ENCODE measurements at places on chromosomes 3 and 15.

- no peak for DNase-seq
Measured at GRCh38 chr3:45807133-45807532, 10.8 kb upstream of the SLC6A20 start.

DNA sequence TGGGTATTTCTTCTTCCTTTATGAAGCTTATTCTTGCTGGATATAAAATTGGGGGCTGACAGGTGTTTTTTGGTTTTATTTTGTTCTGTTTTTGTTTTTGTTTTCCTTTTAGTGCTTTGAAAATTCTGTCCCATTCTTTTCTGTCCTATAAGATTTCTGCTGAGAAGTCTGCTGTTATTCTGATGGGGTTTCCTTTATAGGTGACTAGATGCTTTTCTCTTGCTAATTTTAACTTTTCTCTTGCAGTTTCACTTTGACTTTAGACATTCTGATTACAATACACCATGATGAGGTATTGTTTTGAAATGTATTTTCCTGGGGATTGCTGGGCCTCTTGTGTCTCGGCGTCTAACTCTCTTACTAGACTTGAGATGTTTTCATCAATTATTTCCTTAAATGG lies 22.8 kb downstream of the TTC14 start:
- no peak for DNase-seq

GRCh38 chr3:143476965-143477640 lies 357.5 kb downstream of the CHST2 start:
- DNase-seq: no peak

DNA sequence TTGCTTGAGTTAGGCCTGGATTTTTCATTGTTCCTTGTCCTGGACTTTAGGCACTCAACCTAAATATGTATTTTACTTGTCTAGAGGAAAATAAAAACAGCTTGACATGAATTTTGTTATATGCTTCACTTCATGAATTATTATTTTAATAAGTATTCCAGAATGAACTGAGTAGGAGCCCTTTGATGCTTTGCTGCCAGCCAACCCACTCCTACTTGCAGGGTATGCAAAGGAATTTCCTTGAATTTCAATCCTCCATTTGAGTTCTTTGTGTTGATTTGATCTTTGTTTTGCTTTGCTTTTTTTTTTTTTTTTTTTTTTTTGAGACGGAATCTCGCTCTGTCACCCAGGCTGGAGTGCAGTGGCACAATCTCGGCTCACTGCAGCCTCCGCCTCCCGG lies 11.6 kb downstream of the ARL6IP5 start:
- DNase-seq: no peak

DNA sequence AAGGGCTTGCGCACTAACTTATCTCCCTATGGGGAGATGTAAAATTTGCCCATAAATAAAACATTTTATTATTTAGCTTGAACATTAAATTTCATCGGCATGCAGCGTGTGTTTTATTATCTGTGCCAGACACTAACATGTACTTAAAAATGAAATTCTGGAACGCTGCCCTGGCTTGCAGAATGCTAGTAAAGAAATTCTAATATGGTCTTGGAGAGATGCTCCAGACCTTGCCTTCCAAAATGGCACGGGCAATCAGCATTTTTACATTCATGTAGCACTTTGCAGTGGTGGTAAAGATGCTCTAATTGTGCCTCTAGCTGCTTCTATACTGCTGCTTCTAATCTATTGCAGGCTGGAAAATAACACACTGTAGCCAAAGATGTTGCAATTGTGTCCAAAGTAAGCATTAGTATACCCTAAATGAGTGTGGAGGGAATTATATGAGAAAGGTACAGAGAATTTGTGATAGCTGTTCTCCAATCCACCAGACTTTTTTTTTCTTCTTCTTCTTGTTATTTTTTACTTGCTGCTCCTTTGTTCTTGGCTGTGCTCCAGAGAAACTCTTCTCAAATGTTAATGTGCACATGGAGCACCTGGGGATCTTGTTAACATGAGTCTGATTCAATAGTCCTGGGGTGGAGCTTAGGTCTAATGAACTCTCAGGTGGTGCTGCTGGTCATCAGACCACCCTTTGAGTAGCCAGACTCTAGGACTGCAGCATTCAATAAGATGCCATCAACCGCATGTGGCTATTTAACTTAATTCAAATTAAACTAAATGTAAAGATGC lies 47.3 kb downstream of the CRABP1 start:
- no peak for DNase-seq

DNA sequence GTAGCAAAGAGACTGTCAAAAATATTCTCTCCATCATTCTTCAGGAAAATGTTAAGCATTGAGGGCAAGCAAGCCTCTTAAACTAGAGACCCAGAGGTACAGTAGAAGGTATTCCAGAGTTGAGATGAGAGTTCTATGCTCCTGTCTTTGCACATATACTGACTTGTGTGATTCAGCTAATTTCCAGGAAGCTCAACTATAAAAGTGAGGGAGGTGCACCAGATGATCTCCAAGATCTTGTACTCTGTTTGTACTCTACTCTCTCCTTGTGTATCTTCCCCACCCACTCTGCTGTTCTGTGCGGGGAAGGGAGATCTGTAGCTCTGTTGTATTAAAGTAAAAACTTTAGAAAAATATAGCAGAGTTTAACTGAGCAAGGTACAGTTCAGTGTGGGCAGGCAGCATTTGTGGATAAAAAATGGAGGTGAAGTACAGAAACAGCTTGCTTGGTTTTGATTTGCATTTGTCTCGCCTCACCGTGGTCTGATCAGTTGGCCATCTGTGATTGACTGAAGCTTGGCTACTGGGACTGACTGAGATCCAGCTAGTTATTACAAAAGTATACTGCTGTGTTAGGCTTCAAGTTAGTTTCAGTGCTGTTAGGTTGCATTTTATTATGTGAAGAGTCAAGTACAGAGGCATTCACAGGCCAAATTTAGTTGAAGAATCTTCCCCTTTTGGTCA lies 463.1 kb upstream of the GOLIM4 start:
- no peak for DNase-seq

- DNase-seq: no peak
Measured at GRCh38 chr15:94937242-94937641, 705.9 kb downstream of the MCTP2 start.

DNA sequence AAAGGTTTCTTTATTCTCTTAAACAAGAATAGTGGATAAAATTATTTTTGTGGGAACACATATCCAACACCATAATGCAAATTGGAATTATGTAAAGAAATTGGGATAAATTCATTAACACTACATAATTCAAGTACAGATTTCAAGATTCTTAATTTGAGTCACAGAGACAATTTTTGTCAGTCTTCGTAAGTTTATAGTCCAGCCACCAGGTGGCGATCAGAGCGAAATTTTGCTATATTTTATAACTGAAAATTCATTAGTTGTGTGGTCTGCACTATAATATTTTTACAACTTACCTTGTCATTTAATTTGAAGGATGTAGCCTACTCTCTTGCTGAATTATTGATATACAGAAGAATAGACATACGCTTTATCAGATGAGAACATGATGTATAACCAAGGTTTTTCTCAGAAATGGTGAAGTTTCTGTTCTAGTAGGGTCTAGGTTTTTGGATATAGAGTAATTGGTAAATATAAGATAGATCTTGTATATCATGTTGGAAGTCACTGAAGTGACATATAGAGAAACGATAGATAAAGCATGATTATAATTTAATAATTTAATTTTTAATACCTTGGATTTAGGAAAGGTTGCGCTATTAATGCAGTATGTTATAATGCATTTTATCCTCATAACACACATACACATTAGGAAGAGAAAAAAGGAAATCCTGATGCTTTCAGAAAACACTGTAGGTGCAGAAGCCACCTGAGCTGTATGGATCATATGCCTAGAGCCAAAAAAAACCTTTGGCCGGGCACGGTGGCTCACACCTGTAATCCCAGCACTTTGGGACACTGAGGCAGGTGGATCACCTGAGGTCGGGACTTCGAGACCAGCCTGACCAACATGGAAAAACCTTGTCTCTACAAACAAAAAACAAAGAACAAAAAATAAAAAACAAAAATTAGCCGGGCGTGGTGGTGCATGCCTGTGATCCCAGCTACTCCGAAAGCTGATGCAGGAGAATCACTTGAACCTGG lies 31.7 kb downstream of the PLSCR4 start:
- no peak for DNase-seq

DNA sequence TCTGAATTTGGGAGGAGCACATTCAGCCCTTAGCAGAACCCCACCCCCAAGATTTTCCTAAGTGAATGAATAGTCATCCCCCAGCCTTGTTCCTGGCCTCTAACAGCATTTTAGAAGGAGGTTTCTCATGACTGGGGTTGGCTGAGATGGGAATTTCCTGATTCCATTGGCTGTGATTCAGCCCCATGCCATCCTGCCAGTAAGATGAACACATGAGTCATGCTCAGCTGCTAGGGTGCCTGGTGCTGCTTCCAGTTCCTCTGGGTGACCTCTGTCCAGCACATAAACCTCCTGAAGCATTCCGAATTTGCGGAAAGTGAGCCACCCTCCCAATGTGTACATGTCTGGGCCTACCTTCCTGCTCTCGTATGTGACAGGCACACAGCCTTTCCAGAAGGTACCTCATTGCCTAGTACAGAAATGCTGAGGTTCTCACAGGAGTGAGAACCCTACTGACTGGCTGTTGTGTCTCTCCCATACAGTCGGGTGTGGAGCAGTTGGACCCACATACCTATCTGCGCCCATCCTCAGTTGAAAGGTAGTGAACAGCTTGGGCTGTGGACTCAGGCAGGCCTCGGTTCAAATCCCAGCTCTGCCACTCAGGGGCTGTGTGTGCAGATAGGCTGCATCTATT lies 91.7 kb downstream of the APBA2 start:
- no peak for DNase-seq

GRCh38 chr3:188854772-188855149 lies 317.0 kb upstream of the TPRG1 start:
- DNase-seq: no peak

- DNase-seq: no peak
Measured at GRCh38 chr15:76084256-76084655, 24.5 kb downstream of the TMEM266 start.

DNA sequence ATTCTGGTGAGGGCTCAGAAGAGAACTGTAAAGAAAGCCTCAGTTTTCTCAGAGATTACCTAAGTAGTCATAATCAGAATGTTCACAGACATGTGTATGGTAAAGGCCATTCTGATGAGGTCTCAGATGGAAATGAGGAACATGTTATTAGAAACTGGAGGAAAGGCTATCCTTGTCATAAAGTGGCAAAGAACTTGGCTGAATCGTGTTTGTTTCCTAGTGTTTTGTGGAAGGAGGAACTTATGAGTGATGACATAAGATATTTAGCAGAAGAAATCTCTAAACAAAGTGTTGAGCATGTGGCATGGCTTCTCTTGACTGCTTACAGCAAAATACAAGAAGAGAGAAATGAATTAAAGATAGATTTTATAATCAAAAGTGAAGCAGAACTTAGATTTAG lies 12.8 kb upstream of the KLHL40 start:
- no peak for DNase-seq

DNA sequence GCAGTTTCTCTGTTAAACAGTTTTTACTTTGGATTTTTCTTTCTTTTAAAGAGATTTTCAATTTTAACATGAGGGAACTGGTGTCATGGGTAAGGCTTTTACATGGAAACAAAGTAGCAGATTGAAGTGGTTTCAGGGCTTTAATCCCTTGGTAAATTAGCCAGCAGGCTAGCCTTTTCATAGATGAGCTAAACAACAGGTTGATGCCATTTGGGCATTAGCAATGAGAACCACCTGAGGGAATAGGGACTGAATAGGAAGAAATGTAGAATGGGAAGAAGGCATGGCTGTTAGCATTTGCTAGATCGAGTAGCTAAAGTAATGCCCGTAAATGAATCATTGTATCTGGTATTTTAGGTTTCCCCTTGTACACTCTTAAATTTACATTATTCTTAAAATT lies 165.5 kb upstream of the MLF1 start:
- DNase-seq: no peak

DNA sequence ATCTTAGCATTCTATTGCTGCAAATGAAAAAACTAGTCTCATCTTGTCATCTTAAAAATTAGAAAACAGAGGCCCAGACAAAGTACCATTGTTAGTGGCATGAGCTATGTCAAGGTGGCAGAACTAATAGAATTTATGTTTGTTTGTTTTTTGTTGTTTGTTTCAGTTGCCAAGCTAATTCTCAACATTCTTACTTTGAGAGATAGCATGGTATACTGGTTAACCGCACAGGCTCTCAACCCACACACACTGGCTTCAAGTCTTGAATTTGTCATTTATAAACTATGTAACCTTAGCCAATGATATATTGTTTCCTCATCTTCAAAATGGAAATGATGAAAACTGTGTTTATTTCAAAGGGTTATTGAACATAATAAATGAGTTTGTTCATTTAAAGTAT lies 367.6 kb upstream of the PLSCR5 start:
- no peak for DNase-seq

- no peak for DNase-seq
Measured at GRCh38 chr15:75945953-75946352, 42.3 kb downstream of the FBXO22 start.

- DNase-seq: no peak
Measured at GRCh38 chr15:32657198-32657883, 15.8 kb downstream of the SCG5 start.

DNA sequence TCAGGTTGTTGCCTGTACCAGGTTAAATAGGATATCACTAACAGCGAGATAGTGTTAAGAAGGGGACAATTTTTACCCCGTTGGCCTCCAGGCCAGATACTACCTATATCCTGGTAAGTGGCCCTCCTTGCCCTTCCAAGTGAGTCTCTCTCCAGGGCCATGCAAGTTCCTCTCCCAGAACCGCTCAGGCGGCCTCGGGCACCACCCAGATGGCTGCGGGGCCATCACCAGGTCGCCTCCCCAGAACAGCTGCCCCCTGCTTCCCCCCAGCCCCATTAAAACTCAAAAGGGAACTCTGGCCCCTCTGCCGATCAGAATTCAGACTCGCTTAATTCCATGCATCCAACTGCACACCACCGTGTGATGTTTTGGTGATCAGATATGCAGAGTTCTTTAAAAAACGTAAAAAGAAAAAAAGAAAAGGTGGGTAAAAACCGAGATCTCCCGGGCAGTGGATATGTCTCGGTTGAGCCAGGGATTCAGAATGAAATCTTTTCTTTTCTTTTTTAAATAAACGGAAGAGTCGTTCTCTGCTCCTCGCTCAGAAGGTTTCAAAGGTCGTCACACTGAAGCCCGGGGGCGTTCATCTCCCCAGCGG lies 1.9 kb upstream of the TRIM71 start:
- DNase-seq: no peak

DNA sequence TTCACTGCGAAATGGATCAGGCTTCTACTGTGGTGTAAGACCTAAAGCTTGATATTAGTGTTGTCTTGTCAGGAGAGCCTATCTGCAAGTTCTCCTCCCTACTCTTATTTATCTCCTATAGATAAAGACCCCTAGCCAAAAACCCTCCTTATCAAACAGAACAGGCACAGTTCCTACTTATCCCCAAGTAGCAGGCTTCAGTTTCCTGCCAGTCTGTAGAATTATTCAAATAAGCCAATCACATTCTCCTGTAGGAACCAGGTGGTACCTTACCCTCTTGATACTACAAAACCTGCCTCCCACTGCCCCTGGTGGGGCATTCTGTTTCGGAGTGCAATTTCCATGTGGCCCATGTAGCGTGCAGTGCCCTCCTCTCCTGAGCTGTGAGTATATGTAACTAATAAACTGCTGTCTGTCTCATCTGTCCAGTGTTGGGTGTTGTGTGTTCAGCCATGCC lies 28.7 kb downstream of the HDGFL3 start:
- DNase-seq: no peak
